ENCODE measurements at places on chromosomes 2 and 18. TPM values are rescaled to one million over a fixed set of nuclear protein-coding genes. Genes with fewer than 3 reads are reported as not detected.

The UGT1A4 gene
- total RNA-seq: 73.6 TPM

The KLF11 gene
- total RNA-seq: 10.9 TPM

GRCh38 chr2:226581661-226582060 is 218.0 kb downstream of the IRS1 start:
- DNase-seq: no peak

The KIF1A gene
- total RNA-seq: not detected
